Psoas muscle (tissue), 8 donors: ENCODE measurements at places on chromosomes 4 and X. TPM values are rescaled to one million over a fixed set of nuclear protein-coding genes. Genes with fewer than 3 reads are reported as not detected.
A peak's percentile ranks its signal among the peaks of the same experiment; 100 is the strongest.

Gene TECRL
- total RNA-seq: 47.9 TPM

GRCh38 chr4:120829113-120829831, 93.3 kb downstream of the PRDM5 start:
- DNase-seq: no peak

DNA sequence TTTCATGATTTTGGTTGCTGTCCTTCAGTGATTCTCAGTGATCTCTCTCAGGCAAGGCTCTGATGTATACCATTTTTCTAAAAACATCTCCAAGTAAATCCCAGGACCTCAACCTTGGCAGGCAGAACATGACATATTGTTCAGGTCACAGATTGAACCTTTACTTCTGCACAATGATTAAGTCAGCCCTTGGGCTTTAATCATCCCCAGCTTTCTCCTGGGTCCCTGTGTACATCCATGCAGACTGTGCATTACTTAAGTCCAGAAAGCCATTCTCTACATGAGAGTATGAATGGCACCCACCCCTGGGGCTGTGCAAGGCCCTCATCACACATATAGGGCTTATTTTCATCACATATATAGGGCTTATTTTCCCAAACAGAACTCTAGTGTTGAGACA, 58.7 kb upstream of the ADAMTS3 start:
- no peak for DNase-seq

Gene LRPAP1
- total RNA-seq: 105 TPM

- no peak for DNase-seq
Observed at GRCh38 chr4:101259876-101260275, 87.5 kb downstream of the PPP3CA start.

DNA sequence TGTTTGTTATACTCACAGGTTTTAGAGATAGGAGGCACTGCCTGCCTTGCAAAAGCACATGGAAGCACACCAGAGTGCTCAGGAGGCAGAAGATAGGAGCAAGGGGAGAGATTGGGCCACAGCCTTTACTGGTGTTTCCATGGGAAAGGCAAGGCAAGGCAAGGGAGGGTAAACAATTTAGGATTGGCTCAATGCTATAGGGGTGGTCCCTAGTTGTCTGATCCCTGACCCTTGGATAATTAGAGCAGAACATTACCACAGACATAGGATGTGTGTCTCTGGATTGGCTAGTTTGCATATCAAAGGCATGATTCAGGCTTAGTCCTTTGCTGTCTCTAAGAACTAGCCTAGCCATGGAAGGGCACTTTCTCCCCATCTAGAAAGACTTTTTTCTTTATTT, 36.1 kb downstream of the GRXCR1 start:
- DNase-seq: no peak

DNA sequence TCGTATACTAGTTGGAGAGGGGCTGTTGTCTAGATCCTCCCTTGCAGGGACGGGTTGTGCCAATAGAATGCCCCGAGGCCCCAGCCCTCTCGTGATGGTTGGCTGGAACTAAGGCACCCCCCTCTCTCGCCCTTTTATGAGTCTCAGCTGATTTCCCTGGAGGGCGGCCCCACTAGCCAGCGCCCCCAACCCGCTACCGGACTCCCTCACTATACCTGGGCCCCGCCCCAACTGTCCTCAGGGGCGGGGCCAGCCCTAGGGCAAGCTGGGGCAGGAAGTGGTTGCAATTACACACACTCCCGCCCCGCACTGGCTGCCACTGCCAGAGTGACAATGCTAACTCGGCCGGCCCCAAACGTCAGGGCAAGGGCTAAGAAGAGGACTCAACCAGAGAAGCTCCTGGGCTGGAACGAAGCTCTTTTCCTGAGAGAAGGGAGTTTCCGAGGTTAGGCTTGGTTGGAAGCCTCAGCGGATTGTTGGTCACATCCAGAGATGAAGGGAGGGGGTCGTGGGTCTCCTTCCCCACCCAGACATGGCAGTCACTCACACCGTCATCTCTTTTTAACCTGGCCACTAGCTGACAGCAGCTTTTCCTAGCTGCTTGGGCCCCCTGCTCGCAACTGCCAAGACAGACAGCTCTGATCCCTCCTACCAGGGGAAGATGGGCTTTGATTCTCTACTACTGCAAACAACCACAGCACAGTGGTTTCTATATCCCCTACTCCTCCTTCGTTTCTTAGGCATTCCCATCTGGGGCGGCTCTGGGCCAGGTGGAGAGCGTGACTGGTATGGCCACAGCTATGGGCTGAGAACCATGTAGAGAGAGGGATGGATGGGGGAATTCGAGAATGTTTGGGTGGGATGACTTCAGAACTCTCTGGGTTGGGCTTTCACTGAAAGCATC, 21.0 kb upstream of the BCORL1 start:
- DNase-seq: peak; percentile 49
